ENCODE measurements at places on chromosomes 4 and X. TPM values are rescaled to one million over a fixed set of nuclear protein-coding genes. Genes with fewer than 3 reads are reported as not detected.

Gene CXXC4
- total RNA-seq, result 23.6 TPM

Gene PNCK
- 19.7 TPM for total RNA-seq

Gene IL13RA2
- not detected for total RNA-seq

Gene CCDC160
- 21.6 TPM for total RNA-seq

Gene CXCL10
- not detected for total RNA-seq

Gene CTAG1B
- not detected for total RNA-seq

Gene UGT2B11
- total RNA-seq, result not detected

Gene RBM46
- total RNA-seq, result 0.09 TPM

Gene KLB
- total RNA-seq, result not detected

Gene ERCC6L
- 34.5 TPM for total RNA-seq

Gene HPGDS
- total RNA-seq, result not detected

Gene TLR1
- 0.03 TPM for total RNA-seq

Gene NEUROG2
- total RNA-seq, result 0.09 TPM

Gene HTR2C
- total RNA-seq, result 1.7 TPM

Gene F11
- total RNA-seq, result not detected

Gene MAGED4
- total RNA-seq, result 48.2 TPM

Gene CCNA2
- total RNA-seq, result 197 TPM

Gene PRKX
- total RNA-seq, result 14.6 TPM

Gene ELK1
- 16.6 TPM for total RNA-seq

Gene FRG2
- total RNA-seq, result not detected

Gene TAF9B
- 71.5 TPM for total RNA-seq

Gene HADH
- total RNA-seq, result 49.9 TPM

Gene SLC49A3
- total RNA-seq, result 1.9 TPM

Gene TLL1
- total RNA-seq, result not detected

Gene TMPRSS11F
- not detected for total RNA-seq

Gene P2RY10
- not detected for total RNA-seq

Gene MAGEB17
- 0.09 TPM for total RNA-seq

Gene DBET
- not detected for total RNA-seq

Gene GIMD1
- not detected for total RNA-seq

Gene BCOR
- 29.5 TPM for total RNA-seq

Gene DLG3
- total RNA-seq, result 90.5 TPM

Gene STBD1
- total RNA-seq, result 5.4 TPM

Gene CSAG3
- total RNA-seq, result not detected

Gene FAM184B
- 0.03 TPM for total RNA-seq

Gene AIFM1
- total RNA-seq, result 26.2 TPM

Gene COL4A5
- total RNA-seq, result 115 TPM

Gene FGA
- total RNA-seq, result not detected

Gene DCHS2
- total RNA-seq, result 0.43 TPM

Gene PPP2R3B
- 30.3 TPM for total RNA-seq

All from neural progenitor cell (in vitro differentiated cells).